Suprapubic skin (tissue), 4 donors: ENCODE measurements at places on chromosomes 7 and 10. TPM values are rescaled to one million over a fixed set of nuclear protein-coding genes. Genes with fewer than 3 reads are reported as not detected.

GRCh38 chr10:90885176-90885575 lies 13.4 kb downstream of the RPP30 start:
- DNase-seq: no peak

DNA sequence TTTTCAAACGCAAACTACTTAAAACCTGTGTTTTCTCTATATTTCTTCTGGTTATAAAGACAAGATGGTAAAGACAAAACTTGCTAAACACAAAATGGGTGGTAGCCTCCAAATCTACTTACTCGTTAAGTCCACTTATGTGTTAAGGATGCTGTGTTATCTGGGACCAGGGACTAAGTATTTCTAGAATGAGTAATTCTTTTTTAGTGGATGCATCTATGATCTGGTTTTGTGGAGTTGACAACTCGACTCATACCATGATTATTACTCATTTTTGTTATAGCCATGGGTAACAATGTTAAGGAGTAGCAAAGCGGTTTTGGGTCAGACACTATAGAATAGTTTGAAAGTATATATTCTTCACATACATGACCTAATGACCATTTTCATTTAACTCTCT lies 239.5 kb upstream of the FOXP2 start:
- DNase-seq: no peak

DNA sequence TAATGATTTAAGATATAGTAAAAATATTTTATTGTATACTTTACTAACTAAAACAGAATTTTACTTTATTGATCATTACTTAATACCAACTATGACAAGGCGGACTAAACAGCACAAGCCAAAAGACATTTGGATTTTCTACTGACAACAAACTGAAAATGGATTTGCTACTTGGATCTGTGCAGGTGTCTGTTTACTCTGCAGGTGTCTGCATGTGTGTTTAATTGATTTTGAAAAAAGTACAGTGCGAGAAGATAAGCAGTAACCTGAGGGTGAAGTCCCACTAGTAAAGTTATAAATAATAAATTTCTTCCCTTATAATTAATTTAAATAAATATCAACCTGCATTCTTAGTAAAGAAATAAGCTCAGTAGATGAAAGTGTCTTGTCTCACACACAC lies 696.8 kb upstream of the MBL2 start:
- DNase-seq: no peak

SFMBT2 gene
- total RNA-seq: 1.2 TPM

DNA sequence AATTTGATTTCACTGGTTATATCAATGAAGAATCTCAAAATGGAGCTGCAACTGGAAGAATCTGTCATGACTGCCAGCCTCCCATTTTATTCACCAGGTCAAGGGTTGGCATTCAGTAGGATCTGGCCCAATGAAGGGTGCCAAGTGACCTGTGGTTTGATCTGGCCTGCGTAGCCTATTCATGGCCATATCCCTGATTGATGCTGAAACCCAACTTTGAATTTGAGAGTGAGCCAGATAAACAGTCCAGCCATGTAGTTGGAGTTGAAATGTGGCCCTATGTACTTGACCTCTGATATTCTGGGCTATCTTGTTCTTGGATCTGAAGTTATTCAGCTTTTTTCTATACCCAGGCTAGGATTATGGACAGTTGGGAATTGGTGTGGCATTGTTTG lies 1.5 kb downstream of the MKLN1 start:
- no peak for DNase-seq

DNA sequence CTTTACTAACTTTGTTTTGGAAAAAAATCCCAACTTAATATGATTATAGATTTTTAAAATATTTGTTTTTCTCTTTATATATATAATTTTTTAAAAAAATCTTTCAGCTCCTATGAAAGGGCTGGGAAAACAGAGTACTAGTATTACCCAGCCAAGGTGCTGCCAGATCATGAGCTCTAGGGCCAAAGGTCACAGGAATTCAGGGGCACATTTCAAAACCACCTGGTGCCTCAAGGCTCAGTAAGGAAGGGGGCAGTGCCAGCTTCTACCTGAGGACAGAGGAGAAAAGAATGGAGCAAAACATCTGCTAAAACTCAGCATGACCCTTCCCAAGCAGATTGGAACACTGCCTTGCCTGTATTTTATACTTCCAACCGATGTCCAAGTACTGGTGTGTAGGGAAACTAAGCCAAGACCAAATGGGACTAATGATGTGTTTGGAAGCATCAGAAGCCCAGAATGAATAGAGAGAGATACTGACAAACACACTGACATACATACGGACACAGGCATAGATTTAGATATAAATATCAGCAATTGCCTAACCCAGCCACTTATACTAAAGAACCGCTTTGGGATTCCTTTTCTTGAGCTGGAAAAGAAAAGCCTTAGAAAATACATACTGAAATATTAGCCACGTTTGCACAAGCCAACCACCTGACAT lies 667.3 kb downstream of the PARD3 start:
- no peak for DNase-seq

HOXA7 gene
- total RNA-seq: 23.6 TPM

DNA sequence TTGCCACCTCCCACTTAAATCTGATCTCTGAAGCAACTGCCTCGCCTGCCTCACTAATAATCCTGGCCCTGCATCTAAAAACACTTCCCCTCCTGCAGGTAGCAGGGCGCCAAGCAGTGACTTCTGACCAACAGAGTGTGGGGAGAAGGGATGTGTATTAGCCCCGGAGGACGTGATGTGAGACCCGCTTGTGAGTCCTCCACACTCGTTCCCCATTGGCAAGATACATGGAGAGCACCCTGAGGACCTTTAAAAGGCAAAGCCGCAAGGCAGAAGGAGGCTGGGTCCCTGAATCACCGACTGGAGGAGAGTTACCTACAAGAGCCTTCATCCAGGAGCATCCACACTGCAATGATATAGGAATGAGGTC lies 6.1 kb upstream of the PILRA start:
- no peak for DNase-seq

- peak; percentile 54 for DNase-seq
Measured at GRCh38 chr7:27113991-27114769, 11.7 kb upstream of the HOXA2 start.

PLCE1 gene
- 2.8 TPM for total RNA-seq

CYP2E1 gene
- total RNA-seq: 24.1 TPM

CALD1 gene
- 69.2 TPM for total RNA-seq

- no peak for DNase-seq
Measured at GRCh38 chr7:134885967-134886352, 100.3 kb upstream of the AGBL3 start.

CYP26A1 gene
- total RNA-seq: not detected

DNA sequence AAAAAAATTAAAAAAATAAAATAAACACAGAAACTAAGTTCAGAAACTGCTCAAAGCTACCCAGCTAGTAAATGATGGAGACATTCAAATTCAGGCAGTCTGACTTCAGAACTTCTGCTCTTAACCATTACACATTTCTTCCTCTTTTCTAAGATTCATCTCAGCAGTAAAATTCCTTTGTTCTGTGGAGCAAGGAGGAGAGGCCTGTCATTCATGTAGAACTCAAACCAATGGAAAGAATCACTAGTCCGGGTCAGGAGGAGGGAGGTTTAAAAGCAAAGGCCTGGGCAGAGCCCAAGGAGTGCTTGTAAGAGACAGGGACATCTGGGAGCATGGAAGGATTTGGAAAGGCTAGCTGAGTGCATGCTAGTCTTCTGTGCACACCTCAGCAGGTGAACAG lies 37.9 kb upstream of the DNAJB12 start:
- no peak for DNase-seq

GRCh38 chr10:8396675-8397074 lies 342.2 kb downstream of the GATA3 start:
- no peak for DNase-seq

BUD31 gene
- total RNA-seq: 60.5 TPM

HECW1 gene
- not detected for total RNA-seq

DNA sequence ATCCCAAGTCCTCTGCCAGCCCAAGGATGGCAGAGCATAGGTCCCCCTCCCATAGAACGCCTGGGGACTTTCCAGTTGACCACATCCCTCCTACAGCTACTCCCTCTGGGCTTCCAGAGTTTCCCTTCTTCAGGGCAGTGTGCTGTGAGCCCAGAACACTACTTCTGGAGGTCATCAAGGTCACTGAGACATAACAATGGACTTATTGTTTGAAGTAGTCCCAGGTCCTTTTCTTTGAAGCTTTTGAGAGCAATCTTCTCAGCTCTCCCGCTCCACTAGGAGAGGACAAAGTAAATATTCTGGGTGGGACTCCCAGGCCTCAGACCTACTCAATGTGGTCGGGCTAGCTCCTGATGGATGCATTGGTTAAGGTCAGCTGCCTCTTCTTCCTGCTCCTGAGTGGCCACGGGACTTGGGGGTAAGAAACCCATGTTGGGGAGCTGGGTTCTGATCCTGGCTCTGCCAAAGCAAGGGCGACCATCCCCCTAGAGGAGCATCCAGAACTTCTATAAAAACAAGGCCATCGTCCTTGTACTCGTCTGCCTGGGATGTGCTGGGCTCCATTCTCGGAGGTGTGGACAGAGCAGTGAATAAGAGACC lies 83.5 kb upstream of the DDC start:
- no peak for DNase-seq

GRCh38 chr10:52623761-52624160 lies 148.8 kb downstream of the MBL2 start:
- no peak for DNase-seq

GRCh38 chr7:137655804-137656203 lies 191.0 kb downstream of the DGKI start:
- DNase-seq: no peak

DNA sequence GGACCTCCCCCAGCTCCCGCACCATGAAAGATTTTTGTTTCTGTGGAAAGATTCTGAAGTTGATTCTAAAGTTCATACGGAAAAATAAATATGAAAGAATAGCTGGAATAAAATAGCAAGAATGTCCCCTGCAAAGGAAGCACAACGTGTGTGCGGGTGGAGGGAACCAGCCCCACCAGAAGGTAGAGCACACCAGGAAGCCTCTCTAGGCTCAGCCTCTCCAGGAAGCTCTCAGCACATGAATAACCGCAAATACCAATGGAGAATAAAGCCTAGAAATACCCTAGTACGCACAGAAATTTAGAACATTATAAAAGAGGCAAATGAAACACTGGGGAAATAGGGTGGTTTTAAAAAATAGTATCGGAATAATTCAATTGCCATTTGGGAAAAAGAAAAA lies 24.6 kb upstream of the FAM170B start:
- no peak for DNase-seq

DNA sequence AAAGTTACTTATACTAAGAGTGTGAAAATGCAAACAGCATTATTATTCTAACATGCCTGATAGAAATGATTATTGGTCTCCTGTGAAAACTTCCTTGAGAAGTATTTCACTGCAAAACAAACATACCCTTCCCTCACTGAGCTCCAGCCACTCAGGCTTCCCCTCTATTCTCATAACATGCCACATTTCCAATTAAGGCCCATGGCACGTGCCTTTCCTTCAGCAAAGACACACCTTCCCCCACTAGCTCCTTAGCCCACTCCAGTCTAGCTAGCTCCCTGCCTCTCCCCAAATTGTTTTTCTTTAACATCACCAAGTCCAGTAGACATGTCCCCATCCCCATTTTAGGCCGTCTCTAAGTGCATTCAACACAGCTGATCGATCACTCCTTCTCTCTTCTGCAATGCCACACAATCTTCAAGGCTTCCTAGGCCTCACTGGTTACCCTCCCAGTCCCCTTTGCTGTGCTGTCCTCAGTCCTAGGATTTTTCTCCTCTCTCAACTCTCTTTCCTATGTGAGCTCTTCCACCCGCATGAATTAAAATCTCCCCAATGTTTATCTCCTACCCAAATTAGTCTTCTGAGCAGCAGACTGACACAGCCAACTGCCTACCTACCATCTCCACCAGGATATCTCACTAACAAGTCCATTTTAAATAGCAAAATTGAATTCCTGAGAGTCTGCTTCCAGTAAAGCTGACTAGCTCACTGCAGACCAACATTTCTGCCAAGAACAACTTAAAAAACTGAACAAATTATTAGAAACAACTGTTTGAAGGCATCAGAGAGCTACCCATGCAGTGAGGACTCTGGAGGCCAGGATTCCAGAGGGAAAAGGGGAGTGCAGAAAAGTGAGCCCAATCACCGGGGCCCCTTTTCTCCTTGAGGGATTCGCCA lies 11.9 kb downstream of the CYTH3 start:
- DNase-seq: no peak

DNA sequence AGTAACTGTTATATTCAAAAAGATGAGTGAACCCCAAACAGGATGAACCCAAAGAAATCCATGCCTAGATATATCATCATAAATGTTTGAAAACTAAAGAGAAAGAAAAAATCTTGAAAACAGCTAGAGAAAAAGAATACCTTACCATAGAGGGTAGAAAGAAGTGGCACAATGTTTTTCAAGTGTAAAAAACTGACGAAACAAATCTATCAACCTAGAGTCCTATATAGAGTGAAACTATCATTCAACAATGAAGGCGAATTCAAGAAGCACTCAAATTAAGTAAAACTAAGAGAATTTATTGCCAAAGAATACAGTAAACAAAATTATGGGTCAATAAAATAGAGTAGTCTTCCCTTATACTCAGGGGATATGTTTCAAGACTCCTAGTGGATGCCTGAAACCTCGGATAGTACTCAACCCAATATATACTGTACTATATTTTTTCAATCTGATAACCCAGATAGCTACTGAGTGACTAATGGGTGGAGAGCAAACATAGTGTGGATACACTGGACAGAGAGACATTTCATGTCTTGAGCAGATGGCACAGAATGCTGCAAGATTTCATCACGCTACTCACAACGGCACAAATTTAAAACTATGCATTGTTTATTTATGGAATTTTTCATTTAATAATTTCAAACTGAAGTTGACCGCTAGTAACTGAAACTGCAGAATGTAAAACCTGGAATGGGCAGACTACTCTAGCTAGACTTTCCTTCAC lies 52.6 kb upstream of the TMEM106B start:
- no peak for DNase-seq

DNA sequence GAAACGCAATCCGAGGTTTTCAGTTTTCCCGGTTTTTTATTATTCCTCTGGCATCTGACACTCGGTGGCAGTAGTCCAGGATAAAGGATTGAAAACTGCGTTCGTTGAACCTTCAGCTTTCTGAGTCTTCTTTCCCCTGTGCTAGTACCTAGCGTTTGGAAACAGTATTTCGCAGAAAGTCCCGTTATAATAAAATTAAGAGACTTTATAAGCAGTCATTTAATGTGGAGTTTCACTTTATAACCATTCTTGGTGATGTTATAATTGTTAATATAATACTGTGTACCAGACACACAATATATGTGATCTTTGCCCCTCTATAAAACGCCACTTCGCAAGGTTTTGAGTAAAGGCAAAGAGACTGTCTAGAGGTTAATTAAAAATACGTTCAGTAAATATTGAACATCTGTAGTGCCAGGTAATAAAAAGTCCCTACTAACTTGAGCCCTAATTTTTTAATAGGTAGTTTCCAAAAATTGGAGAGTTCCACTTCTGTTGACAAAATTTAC lies 874 bp downstream of the CISD1 start:
- DNase-seq: no peak

COBL gene
- total RNA-seq: 60.2 TPM

GRCh38 chr7:51031791-51032515 lies 249.3 kb upstream of the GRB10 start:
- no peak for DNase-seq

GRCh38 chr10:123687758-123688157 lies 21.6 kb downstream of the GPR26 start:
- DNase-seq: no peak
